ENCODE measurements at places on chromosomes 2 and 18.

DNA sequence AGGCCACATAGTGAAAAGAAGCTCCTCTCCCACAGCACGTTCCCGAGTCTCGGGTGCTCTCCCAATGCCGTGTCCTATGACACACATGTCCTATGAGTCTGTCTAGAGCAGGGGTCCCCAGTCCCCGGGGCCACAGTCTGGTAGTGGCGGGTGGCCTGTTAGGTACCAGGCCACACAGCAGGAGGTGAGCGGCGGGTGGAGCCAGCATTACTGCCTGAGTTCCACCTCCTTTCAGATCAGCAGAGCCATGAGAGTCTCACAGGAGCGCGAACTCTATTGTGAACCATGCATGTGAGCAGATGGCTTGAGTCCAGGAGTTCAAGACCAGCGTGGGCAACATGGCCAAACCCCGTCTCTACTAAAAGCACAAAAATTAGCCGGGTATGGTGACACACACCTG, 112.6 kb downstream of the ZBTB7C start:
- no peak for DNase-seq

GRCh38 chr2:215052404-215052803, 86.0 kb downstream of the ABCA12 start:
- DNase-seq: no peak

- DNase-seq: peak; percentile 24
Measured at GRCh38 chr2:201182650-201183364, at the start of gene CASP10. Gene CASP10, plus strand, starts transcription at chr2:201183141. Its CDS starts 2,637 bp downstream, at chr2:201185778.

GRCh38 chr2:239128706-239129105, 272.1 kb downstream of the HDAC4 start:
- DNase-seq: no peak

DNA sequence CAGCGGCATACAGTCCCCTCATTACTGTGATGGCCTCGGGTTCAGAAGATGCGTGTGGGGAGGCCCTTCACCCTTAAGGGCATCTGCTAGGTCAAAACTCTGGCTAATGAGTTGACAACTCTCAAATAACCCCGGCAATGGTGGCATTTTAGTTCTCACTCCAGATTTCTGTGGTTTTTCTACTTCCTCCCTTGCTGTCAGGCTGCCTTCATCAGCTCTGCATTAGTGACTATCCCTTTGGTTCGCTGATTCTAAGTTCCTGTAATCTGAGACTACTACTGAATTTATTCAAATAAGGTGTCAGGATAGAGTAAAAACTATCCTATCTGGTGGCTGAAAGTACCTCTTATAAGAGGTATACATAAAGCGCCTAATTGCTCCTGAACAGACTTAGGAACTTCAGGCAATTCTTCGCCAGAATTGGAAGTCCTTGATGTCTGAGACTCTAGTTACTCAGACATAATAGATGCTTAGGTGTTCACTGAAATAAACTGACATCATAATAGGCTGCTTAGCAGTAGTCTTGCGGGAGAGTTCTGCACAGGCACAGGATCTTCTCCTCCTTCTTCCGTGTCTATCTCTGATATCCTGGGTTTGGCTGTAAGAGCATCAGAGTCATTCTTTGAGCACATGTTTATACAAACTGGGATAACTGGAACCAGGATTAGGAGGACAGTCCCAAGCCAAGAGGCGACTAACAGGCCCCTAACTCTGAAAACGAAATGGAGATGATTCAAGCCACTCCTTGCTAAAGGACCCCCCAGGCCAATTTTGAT, 194.5 kb downstream of the DNER start:
- no peak for DNase-seq

GRCh38 chr2:47025969-47026610, 110.5 kb upstream of the MCFD2 start:
- DNase-seq: no peak

- DNase-seq: no peak
Measured at GRCh38 chr2:239296020-239296932, 104.5 kb downstream of the HDAC4 start.

GRCh38 chr2:120341977-120342376, 4.0 kb upstream of the INHBB start:
- DNase-seq: no peak

- DNase-seq: no peak
Measured at GRCh38 chr2:16791496-16791895, 125.9 kb upstream of the CYRIA start.

- DNase-seq: no peak
Measured at GRCh38 chr18:58402951-58403702, 225.8 kb downstream of the ALPK2 start.

DNA sequence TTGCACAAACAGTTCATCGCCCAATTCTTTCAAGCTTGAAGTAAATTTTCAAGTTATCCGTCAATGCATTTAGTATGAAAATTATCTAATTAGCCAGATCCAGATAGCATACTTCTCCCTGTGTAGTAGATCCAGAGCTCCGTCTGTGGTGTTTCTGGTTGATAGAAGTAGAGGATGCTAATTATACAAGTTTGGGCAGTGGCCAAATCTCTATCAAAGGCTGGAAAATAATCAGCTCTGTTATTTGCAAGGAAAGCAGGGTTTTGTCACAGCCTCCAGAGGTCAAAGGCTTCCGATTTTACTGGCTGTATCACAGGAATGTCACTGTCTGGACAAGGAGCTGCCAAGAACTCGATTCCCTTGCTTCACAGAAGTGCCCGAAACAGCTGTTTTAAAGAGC, 28.6 kb downstream of the LRRC30 start:
- DNase-seq: no peak

DNA sequence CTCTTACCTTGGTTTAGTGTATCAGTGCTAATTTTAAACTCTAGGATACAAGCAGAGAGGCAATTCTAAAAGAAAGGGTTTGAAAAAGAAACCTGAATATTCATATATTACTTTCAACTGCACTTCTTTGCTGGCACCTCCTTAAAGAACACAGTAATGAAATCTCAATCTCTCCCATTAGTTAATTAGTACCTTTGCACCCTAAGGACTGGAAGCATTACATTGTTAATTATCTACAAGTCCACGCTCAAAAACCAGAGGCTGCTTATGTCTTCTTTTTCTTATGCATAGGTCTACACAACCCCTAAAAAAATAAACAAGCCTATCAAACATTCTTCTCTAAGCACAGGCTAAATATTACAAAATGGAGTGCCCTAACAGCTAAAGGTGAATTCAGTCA, 20.2 kb downstream of the EPHA4 start:
- no peak for DNase-seq

- no peak for DNase-seq
Measured at GRCh38 chr2:10165282-10165681, 42.7 kb downstream of the RRM2 start.

DNA sequence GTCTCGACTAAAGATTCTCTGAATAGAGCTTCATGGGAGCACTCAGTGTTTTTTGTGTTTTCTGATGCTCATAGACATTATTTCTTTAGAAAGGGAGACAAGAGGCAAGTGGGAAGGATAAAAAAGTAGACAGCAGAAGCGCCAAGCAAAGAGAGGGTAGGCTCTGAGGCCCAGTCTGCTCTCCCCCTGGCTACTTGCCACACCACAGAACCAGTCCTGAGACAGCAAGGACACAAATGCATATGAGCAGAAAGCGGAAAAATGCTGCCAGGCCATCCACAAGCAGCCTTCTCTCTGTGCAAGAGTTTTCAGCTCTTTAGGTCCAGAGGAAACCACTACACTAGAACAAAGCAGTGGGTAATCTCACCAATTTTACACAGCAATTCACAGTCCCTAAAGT, 285.4 kb downstream of the ZNF521 start:
- no peak for DNase-seq

GRCh38 chr18:21660078-21660477, 44.5 kb downstream of the ABHD3 start:
- no peak for DNase-seq

DNA sequence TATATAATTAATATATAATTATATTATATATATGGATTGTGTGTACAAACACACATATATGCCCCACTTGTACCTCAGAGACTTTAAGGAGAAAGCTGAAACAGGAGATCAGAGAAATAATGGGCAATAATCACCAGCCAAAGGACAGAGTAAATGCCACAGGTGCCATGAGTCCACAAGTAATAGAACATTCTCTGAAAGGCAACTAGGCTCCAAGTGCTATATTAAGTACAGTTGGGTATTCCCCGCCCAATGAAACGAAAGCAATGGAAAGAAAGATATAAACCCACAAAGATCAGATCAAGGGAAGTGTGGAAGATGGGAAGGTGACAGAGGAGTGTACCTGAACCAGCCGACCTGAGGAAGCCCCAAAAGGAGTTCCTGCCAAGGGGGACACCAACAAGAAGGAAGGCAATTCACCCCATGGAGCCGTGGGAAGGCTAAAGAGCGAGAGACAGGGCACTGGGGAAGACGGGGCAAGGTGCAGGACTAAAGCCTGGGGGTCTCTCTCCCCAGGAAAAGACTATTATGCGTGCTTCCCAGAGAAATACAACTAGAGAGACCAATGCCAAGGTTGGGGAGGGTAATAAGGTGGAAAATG, 19.0 kb downstream of the DYM start:
- DNase-seq: no peak

- DNase-seq: no peak
Measured at GRCh38 chr2:99898336-99899048, 243.9 kb downstream of the AFF3 start.

GRCh38 chr18:32040936-32041335, 22.3 kb downstream of the RNF125 start:
- DNase-seq: peak; percentile 39

DNA sequence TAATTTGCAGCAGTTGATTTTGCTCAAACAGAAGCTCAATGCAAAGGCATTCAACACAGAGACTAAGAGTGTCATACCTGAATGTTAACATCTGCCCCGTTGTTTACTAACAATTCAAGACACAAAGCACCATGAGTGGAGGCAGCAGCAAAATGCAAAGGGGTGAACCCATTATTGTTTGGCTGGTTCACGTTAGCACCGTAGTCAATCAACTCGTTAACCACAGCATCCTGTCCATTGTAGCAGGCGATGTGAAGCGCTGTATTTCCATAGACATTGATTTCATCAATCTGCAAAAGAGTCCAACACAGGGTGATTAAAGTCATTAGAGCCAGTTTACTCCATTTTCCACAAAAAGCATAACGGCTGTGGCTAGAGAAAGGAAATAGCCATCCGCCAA, 189.3 kb downstream of the ANKRD44 start:
- no peak for DNase-seq

GRCh38 chr2:183948861-183949260, 649.5 kb upstream of the ZNF804A start:
- DNase-seq: no peak

- no peak for DNase-seq
Measured at GRCh38 chr2:70322518-70322917, 20.7 kb upstream of the FAM136A start.

- DNase-seq: no peak
Measured at GRCh38 chr2:227507963-227508362, 36.0 kb downstream of the AGFG1 start.

GRCh38 chr18:79485788-79486355, 90.1 kb downstream of the NFATC1 start:
- no peak for DNase-seq

- DNase-seq: no peak
Measured at GRCh38 chr2:239546541-239546940, 145.7 kb upstream of the HDAC4 start.

DNA sequence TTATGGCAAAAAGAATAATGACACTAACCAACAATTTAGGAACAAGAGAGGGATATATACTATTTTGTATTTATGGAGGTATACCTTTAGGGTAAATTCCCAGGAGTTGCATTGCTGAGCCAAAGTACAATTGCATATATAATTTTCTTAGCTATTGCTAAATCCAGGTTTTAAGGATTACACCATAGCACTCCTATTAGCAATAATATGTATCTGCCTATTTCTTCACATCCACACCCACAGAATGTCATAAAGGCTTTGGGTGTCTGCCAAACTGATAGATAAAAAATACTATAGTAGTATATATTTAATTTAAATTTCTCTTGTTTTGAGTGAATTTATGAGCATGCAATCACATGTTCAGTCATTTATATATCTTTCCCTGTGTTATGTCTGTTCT, 11.5 kb upstream of the SERPINB13 start:
- DNase-seq: no peak

DNA sequence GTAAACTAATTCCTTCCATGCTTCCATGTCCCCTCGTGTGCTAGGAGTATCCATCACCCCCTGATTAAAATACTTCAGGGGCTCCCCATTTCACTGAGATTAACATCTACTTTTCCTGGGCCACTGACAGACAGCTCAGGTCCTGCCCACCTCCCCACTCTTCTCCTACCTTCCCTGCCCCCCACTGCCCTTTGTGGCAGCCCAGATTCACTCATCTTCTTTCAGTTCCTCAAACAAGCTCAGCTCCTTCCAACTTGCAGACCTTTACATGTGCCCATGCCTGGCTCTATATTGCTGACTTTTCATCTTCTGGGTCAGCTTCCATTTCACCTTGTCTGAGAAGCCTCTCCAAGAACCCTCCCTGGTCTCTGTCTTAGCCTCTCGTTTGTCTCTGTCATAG, 12.0 kb downstream of the RUFY4 start:
- no peak for DNase-seq

DNA sequence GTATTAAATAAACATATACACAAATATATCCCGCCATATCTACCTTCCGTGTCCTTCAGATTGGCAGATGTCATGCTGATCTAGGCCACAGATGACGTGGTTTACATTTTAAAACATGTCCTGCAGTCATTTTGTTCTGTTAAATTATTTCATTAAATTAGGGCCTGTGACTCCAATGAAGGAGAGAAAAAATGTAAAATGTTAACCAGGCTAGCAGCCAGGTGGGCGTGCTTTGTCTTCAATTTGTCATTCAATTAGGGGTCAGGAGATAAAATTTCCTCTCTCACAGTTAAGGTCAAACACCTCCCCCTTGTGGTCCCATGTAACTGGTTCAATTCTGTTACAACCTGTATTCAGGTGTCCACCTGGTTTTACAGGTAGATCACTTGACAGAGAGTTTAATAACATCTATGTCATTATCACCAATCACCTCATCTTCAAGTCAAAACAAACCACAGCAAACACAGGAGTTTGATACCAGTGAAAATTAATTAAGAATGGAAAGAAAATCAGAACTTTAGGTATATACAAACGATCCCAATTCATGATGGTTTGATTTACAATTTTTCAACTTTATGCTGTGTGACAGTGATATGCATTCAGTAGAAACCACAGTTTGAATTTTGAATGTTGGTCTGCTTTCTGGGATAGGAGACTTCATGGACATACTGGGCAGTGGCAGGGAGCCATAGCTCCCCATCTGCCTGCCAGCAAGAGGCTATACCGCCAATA, 339.4 kb downstream of the CMPK2 start:
- no peak for DNase-seq

DNA sequence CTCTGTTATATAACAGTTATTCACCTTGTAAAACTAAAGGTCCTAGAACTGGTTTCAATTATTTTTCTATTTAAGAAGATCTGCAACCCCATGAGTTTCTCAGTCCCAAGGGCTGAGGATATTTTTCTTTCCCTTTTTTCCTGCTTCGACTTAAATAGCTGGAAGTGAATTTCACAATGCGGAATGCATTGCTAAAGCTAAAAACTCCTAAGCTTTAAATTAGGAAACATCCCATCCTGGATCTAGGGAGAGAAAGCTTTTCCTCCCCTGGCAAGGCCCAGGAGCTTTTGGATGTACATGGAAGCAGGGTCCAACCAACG, 1.4 kb downstream of the RFX8 start:
- DNase-seq: no peak
